NCI-H1048 (cell line): ENCODE measurements at places on chromosomes 2 and 18.

GRCh38 chr2:164620873-164621763 lies at the start of gene GRB14:
Gene GRB14, minus strand, starts transcription at chr2:164621482. Its CDS starts 173 bp downstream, at chr2:164621309.
- no peak for DNase-seq

DNA sequence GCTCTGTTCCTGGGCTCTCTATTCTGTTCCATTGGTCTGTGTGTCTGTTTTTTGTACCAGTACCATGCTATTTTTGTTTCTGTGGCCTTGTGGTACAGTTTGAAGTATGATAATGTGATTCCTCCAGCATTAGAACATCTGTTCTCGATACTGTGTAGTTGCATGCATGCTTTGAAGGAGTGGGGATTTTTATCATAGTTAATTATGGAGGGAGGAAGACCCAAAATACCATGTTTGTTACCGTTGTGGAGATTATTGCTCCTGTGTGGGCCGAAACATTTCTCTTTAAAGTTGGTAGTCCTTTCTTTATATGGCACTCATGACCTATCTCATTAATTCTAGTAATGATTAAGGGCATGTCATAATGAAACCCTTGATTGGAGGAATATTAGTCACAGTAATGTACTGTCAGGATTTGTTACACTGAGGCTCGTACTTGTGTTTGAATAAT lies 87.6 kb downstream of the TTC27 start:
- no peak for DNase-seq

GRCh38 chr2:200300638-200301314 lies 5.7 kb upstream of the SPATS2L start:
- no peak for DNase-seq

DNA sequence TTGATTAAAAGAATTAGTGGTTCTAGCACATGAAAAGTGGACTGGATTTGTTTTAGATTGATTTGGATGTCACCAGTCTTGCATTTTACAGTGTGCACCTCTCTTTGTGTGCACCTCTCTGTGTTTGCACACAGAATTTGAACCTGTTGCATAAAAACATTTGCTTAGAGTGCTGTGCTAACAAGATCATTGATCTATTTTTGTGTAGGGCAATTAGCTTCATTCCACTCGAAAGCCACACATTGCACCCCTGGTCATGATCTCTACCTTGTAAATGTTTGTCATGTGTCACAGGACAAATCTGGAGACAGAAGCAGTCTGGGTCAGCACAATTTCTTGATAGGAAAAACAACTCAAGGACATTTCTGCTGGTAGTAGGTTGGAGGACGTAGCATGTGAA lies 258.7 kb upstream of the LINC00305 start:
- no peak for DNase-seq

DNA sequence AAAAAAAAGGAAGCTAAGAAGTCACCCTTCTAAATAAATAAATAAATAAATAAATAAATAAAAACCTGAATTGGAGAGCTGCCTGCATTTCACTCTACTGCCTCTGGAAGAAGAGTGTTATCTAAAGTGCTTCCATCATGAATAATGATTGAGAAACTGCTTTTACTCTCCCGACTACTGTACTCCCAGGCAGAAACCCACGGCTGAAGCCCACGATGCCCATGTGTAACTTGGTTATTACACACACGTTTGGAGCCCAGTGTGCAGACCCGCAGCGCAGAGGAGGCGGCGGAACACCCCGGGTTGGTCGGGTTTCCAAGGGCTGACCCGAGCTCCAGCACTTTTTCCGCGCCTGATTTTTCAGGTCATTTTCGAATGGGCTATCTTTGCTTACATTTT lies 697 bp upstream of the SPATS2L start:
- no peak for DNase-seq

DNA sequence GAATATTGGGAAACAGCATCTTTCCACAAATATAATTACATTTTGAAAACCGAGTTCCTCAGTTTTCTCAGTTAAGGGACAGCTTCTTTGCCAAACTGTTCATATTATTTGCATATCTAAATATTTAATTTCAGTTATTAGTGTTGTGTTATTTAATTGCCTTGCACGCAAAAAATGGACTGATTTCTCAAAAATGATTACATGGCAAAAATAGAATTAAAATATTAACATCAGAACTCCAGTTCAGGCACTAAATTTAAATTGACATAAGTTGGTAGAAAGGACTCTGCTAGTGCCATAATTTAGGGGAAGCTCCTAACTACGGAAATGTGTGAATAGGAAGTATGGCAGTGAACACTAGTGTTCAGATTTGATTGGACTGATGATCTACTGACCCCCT lies 209.6 kb downstream of the PARD3B start:
- no peak for DNase-seq

DNA sequence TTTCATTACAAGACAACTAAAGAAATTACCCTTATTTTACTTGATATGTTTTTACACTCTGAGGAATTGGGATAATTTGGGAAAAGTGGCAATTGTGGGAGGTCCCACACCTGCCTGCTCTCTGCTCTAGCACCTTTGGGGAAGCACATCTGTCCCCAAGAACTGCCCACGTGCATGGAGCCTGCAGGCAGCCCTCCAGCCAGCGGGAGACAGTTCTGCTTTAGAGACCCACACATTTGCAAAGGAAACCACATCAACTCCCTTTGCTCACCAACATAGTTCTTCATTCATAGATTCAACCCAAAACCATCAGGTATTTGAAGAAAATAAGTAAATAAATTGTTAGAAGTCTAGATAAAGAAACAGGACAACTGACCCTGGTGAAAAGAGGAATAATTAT lies 239.9 kb upstream of the ID2 start:
- DNase-seq, result no peak

- DNase-seq, result no peak
Observed at GRCh38 chr2:20027705-20028434, 15.4 kb upstream of the MATN3 start.

GRCh38 chr2:7849027-7849426 lies 832.8 kb upstream of the ID2 start:
- DNase-seq, result no peak

DNA sequence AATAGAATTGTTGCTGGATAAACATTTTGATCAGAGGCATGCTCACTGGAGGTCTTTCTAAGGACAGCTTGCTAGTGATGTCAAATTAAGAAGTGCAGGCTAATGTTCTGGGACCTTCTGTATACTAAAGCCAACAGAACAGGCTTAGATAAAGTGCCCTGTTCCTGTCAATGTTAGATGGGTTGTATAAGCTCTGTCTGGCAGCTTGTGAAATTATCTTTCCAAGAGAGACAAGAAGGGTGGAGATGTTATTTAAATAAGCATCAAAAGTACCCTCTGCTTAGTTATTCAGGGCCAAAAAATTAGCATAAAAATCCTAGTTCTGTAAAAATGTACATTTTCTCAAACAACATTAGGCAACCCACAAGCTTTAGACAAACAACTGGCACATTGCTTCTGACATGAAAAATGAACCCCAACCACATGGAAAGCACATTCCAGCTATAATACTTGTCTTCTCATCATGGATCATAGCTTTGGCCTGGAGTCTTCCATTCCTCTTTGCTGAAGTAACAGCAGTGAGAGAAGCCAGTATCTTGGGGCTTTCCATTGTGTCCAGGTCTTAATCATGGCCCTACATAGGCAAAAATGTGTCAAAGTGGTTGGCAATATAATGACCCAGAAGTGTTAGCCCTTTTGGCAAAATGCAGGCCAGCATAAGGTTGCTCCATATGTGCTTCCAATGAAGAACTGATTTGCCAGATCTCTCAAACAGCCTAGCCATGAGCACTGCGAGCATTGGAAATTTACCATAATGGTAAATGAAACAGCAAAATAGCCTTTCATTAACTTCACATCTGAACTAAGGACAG lies 478.1 kb upstream of the ZNF804A start:
- no peak for DNase-seq

- DNase-seq, result no peak
Observed at GRCh38 chr2:25184254-25184653, 15.9 kb upstream of the POMC start.

DNA sequence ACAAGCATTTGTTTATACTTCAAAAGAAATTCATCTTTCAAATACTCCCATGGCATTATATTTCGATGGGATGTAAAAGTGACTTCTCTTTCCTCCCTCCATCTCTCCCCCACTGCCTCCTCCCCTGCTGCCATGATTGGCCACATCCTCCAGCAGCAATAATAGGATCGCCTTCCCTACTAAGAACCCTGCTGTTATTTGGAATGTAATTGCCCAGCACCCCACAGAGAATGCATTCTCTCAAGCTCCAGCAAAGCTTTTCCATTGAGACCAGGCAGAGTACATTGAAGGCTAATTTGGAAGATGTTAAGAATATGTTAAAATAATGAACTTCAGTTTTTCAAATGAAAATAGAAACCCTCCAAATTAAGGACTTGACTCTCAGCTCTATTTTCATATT lies 375.4 kb upstream of the ACVR2A start:
- no peak for DNase-seq

DNA sequence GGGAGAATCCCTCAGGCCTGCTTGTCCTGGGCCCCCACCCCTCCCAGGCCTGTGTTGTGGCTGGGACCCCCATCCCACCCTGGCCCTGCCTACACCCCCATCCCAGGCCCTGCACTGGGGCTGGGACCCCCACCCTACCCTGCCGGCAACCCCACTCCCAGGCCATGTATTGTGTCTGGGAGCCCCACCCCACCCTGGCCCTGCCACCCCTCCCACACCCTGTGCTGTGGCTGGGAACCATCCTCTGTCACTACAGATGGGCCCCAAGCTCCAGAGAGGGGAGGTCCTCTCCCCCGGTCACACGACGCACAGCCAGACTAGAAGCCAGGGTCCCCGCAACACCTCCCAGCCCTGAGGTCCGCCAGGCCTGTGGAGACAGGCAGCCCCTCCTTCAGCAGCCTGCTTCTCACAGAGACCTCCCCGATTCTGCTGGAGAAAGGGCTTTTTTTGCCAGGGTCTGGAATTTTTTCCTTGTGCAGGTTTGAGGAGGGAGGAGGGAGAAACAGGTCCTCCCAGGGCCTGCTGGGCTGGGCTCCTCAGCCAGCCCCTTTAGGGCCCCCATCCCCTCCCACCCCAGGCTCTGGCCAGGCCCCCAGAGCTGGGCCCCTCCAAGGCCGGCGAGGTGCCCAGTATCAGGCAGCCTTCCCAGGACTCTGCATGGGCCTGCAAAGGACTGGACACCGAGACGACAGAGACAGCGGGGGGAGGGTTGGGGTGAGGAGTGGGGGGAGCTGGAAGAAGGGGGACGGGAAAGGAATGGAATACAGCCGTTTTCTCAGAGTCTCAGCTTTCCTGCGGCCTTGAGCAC lies 28.0 kb downstream of the KIF1A start:
- DNase-seq, result no peak
